ENCODE measurements at places on chromosomes 16 and 17.

- H3K27ac ChIP-seq, result no peak overlapping the region
- DNase-seq, result no peak
- H3K27me3 ChIP-seq, result no peaks in the 10 kb centered on the region
- H3K4me3 ChIP-seq, result no peak overlapping the region
- H3K4me1 ChIP-seq, result no peaks in the 10 kb centered on the region
Observed at GRCh38 chr17:76894842-76895241, 26.6 kb downstream of the MGAT5B start.

GRCh38 chr17:13428611-13429042 is 173.1 kb downstream of the HS3ST3A1 start:
- no peaks in the 10 kb centered on the region for H3K27me3 ChIP-seq
- no peak for DNase-seq
- H3K4me1 ChIP-seq, result peaks cover 3% of the 10 kb centered on the region

- no peak overlapping the region for H3K4me3 ChIP-seq
- peaks cover 4% of the 10 kb centered on the region for H3K27me3 ChIP-seq
- no peaks in the 10 kb centered on the region for H3K36me3 ChIP-seq
- no peak for DNase-seq
- H3K27ac ChIP-seq, result peak overlapping the region; percentile 11
Observed at GRCh38 chr17:76369804-76370203, 14.6 kb upstream of the SPHK1 start.

GRCh38 chr16:84084570-84085270 is 32.0 kb downstream of the MBTPS1 start:
- peaks cover 4% of the 10 kb centered on the region for H3K27me3 ChIP-seq
- H3K4me3 ChIP-seq, result no peak overlapping the region

DNA sequence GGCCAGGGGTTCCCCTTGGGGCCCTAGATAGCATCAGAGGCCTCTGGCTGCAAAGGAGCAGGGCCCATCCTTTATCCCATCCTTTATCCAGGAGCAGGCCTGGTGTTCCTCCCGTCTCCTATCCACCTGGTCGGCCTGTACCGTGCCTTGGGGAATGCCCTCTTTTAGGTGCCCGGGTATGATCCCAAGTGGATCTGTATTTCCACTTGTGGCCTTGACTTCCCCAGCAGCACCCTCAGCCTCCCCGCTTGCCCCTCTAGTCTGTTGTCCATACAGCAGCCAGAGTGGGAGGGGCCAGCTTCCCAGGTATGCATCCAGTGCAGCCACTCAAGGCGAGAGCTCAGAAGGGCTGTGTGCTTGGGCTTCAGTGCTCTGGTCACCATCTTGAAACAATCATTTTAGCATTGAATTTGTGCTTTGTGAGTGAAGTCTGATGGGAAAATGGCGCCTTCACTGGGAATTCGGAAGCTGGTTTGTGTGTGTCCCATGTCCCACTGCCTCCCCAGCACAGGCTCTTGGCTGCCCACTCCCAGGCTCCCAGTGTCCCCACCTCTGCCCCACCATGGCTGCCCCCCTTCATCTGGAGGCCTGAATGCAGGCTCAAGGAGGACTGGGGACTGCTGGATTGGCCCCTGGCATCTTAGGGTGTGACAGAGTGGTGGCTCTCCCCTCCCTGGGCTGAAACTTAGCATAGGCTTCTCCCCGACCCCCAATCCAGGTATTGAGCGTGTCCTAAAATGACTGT is 3.3 kb upstream of the RNF112 start:
- peaks cover 6% of the 10 kb centered on the region for H3K27me3 ChIP-seq
- no peak overlapping the region for H3K27ac ChIP-seq
- no peak overlapping the region for H3K4me3 ChIP-seq
- no peak for DNase-seq
- H3K4me1 ChIP-seq, result peaks cover 2% of the 10 kb centered on the region

DNA sequence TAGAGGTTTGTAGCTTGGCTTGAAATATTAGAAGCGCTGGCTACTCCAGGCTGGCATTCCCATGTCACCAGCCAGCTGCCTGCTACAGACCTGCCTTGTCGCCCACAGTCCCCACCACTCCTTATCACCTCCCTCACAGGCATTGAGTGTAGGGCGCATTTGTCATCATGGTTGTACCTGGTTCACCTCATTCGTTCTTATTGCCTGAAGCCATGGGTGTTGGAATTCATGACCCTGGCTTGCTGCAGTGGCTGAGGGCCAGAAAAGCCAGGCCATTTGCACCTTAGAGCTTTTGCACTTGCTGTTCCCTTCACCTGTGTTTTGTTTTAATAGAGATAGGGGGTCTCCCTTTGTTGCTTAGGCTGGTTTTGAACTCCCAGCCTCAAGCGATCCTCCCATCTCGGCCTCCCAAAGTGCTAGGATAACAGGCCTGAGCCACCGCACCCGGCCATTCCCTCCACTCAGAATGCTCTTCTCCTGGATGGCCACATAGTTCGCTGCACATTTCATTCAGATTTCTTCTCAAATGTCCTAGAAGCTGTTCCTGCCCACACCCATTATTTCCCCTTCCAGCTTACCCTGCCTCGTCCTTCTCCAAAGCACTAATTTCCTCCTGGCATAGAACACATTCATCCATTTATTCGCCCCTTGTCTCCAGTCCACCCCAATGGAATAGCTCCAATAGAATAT is 97.6 kb downstream of the C16orf78 start:
- H3K27ac ChIP-seq, result no peak overlapping the region
- H3K4me3 ChIP-seq, result no peak overlapping the region
- H3K36me3 ChIP-seq, result no peaks in the 10 kb centered on the region
- H3K27me3 ChIP-seq, result peaks cover 9% of the 10 kb centered on the region
- no peak for DNase-seq

- H3K36me3 ChIP-seq, result no peaks in the 10 kb centered on the region
- H3K27ac ChIP-seq, result no peak overlapping the region
- H3K27me3 ChIP-seq, result no peaks in the 10 kb centered on the region
- no peak overlapping the region for H3K4me3 ChIP-seq
- H3K4me1 ChIP-seq, result peaks cover 28% of the 10 kb centered on the region
Observed at GRCh38 chr16:82703161-82703560, 76.4 kb downstream of the CDH13 start.

DNA sequence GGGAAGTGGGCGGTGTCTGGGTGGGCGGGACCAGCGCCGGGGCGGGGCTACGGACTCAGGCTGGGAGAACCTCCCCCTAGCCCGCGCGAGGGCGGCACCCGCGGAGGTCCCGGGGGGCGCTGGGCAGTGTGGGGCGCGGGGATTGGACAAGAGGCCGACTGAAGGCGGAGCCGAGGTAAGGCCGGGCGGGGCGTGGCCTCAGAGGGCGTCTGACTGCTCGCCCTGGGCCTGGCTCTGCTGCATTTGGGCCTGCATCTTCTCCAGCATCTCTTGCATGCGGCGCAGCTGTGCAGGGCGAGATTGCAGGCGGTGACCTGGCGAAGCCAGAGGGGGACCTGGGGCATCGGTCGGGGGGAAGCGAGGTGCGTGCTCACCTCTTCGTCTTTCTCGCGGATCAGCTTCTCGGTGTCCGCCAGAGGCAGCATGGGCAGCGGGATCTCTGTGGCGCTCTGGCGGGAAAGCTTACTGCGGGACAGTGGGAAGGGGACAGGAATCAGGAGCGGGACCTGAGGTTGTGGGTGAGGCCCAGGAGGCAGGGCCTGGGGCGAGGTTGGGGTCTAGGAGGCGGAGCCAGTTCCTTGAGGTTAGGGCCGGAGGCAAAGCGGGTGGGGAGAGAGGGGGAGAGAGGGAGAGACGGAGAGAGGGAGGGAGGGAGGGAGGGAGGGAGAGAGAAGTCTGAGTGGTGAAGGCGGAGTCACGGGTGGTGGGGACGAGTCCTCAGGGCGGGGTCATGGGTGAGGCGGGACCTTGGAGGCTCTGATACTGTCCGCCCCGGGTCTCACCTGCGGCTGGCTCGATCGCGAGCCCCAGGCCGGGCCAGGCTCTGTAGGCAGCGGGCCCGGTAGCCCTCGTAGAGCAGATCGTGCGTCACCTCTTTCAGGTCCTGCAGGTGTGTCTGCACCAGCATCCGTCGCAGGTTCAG is 3.9 kb downstream of the SEPTIN1 start:
- peaks cover 14% of the 10 kb centered on the region for H3K4me1 ChIP-seq
- DNase-seq, result peak; percentile 100
- peaks cover 4% of the 10 kb centered on the region for H3K36me3 ChIP-seq
- H3K27ac ChIP-seq, result peak overlapping the region; percentile 97

GRCh38 chr16:4115949-4116318 is 308 bp downstream of the ADCY9 start:
- no peak for DNase-seq
- peaks cover 9% of the 10 kb centered on the region for H3K36me3 ChIP-seq
- H3K4me3 ChIP-seq, result no peak overlapping the region
- peaks cover 13% of the 10 kb centered on the region for H3K27me3 ChIP-seq
- H3K4me1 ChIP-seq, result peaks cover 4% of the 10 kb centered on the region
- H3K27ac ChIP-seq, result no peak overlapping the region

- H3K36me3 ChIP-seq, result no peaks in the 10 kb centered on the region
- no peaks in the 10 kb centered on the region for H3K27me3 ChIP-seq
- peaks cover 19% of the 10 kb centered on the region for H3K4me1 ChIP-seq
- DNase-seq, result no peak
- no peak overlapping the region for H3K27ac ChIP-seq
Observed at GRCh38 chr16:19757026-19757425, 39.0 kb downstream of the IQCK start.

GRCh38 chr16:77393955-77394354 is 40.9 kb downstream of the ADAMTS18 start:
- no peak for DNase-seq
- no peak overlapping the region for H3K27ac ChIP-seq
- H3K27me3 ChIP-seq, result no peaks in the 10 kb centered on the region
- H3K4me1 ChIP-seq, result peaks cover 2% of the 10 kb centered on the region

- H3K36me3 ChIP-seq, result peaks cover 5% of the 10 kb centered on the region
- DNase-seq, result no peak
- H3K27ac ChIP-seq, result no peak overlapping the region
- no peak overlapping the region for H3K4me3 ChIP-seq
Observed at GRCh38 chr17:20276421-20276820, 190.9 kb downstream of the LGALS9B start.

GRCh38 chr16:79269211-79269863 is 331.2 kb downstream of the MAF start:
- no peaks in the 10 kb centered on the region for H3K4me1 ChIP-seq
- no peaks in the 10 kb centered on the region for H3K27me3 ChIP-seq
- no peak overlapping the region for H3K4me3 ChIP-seq
- H3K36me3 ChIP-seq, result no peaks in the 10 kb centered on the region

GRCh38 chr16:35596467-35596866 is 2137.1 kb downstream of the TP53TG3F start:
- H3K4me1 ChIP-seq, result no peaks in the 10 kb centered on the region
- peaks cover 3% of the 10 kb centered on the region for H3K36me3 ChIP-seq
- DNase-seq, result no peak
- no peak overlapping the region for H3K4me3 ChIP-seq
- H3K27ac ChIP-seq, result no peak overlapping the region
- H3K27me3 ChIP-seq, result peaks cover 1% of the 10 kb centered on the region

DNA sequence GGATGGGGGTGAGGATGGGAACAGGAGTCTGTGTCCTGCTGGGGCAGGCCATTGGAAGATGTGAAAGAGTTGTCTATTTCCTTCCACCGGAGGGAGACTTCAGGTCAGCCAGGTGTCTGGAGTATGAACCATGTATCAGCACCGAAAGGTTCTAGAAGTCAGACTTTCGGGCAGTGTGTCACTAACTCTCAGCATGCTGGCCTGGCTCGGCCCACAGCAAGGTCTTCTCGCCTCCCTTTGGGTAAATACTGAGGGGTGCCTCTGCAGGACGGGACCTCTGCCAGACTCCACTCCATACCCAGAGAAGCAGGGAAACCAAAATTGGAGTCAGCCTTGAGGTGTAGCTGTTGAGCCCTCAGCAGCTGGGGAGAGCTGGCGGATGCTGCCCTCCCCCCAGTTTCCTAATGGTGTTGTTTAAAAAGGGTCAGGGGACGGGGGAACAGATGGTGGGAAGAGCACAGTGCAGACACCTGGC is 507 bp downstream of the CIITA start:
- peaks cover 15% of the 10 kb centered on the region for H3K27me3 ChIP-seq
- no peak overlapping the region for H3K4me3 ChIP-seq
- H3K36me3 ChIP-seq, result no peaks in the 10 kb centered on the region
- no peaks in the 10 kb centered on the region for H3K4me1 ChIP-seq
- H3K27ac ChIP-seq, result no peak overlapping the region
- no peak for DNase-seq

- H3K4me1 ChIP-seq, result peaks cover 7% of the 10 kb centered on the region
- no peaks in the 10 kb centered on the region for H3K36me3 ChIP-seq
- no peaks in the 10 kb centered on the region for H3K27me3 ChIP-seq
- H3K4me3 ChIP-seq, result no peak overlapping the region
Observed at GRCh38 chr16:9016824-9017223, 53.1 kb upstream of the USP7 start.

GRCh38 chr17:72523491-72523890 is 402.7 kb downstream of the SOX9 start:
- H3K27ac ChIP-seq, result no peak overlapping the region
- peaks cover 6% of the 10 kb centered on the region for H3K4me1 ChIP-seq
- H3K4me3 ChIP-seq, result no peak overlapping the region

DNA sequence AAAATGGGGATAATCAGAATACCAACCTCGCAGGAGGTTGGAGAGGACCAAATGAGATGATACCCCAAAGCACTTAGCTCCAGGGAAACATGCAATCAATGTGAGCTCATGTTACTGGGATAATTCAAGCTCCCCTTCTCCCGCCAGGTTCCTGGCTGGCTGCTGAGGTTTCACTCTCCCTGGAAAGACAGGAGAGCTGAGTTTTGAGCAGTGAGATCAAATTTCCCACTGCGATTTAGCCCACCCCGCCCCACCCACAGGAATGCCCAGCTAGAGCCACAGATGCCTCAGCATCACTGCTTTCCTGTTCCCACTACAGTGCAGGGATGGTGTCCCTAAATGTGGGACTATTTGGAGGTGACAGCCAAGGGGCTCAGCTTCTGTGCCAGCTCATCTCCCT is 56.7 kb downstream of the ZNF423 start:
- peaks cover 14% of the 10 kb centered on the region for H3K27me3 ChIP-seq
- H3K4me3 ChIP-seq, result no peak overlapping the region

DNA sequence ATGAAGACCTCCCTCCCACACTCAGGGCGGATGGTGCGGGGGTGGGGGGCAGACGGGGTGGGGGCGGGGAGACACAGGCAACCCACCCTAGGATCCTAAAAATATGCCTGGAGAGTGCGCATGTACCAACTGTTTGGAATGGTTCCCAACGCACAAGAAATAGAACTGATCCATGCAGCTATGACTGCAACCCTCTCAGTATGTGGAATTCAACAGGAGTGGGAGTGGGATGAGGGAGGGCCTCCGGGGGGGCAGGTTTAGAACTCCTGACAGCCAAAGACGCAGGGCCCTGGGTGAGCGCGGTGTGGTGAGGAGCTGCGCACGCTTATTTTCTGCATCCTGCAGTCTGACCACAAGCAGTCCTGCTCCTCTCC is 1.1 kb upstream of the P2RX5 start:
- H3K4me1 ChIP-seq, result no peaks in the 10 kb centered on the region
- no peak for DNase-seq
- H3K36me3 ChIP-seq, result no peaks in the 10 kb centered on the region
- no peak overlapping the region for H3K4me3 ChIP-seq
- peaks cover 10% of the 10 kb centered on the region for H3K27me3 ChIP-seq

Measured in endothelial cell (in vitro differentiated cells).